Activated naive CD4-positive, alpha-beta T cell (primary cell): ENCODE measurements at places on chromosomes 16 and 17.

GRCh38 chr16:71230122-71230845, at the start of gene HYDIN:
Gene HYDIN (minus strand): TSS chr16:71230722. CDS start chr16:71186895, 43,827 bp downstream.
- DNase-seq: no peak

DNA sequence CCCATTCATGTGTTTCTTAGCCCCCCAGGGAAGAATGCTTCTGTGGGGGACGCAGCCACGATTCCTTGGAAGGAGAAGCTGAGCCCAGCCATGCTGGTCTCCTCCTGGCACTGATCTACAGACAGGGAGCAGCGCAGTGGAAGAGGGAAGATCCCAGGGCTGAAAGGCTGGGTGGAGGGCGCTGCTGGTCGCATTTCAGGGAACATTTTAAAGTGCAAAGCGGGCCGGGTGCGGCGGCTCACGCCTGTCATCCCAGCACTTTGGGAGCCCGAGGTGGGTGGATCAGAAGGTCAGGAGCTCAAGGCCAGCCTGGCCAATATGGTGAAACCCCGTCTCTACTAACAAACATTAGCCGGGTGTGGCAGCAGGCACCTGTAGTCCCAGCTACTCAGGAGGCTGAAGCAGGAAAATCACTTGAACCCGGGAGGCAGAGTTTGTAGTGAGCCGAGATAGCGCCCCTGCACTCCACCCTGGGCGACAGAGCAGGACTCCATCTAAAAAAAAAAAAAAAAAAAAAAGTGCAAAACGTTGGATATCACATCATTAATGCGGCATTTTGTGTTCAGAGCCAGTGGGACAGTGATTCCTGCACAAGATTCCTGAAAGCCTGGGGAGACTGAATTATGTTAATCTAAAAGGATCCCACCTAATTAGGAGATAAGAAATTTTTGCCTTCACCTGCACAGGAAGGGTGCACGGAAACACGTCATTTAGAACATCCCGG, 558 bp upstream of the CHMP6 start:
- no peak for DNase-seq

DNA sequence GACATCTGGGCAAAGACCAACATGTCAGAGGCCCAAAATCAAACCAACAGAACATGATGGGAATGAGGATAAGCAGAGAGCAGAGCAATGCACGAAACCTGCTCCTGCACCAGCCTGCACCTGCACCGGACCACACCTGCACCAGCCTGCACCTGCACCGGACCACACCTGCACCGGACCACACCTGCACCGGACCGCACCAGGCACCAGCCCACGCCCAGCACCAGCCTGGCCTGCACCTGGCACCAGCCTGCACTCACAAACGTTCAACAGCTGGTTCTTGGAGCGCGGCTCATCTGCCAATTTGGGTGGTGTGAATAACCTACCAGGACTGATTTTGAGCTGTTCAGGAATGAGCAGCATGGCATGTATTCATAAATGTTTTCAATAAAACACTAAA, 18.2 kb downstream of the CEP131 start:
- no peak for DNase-seq

DNA sequence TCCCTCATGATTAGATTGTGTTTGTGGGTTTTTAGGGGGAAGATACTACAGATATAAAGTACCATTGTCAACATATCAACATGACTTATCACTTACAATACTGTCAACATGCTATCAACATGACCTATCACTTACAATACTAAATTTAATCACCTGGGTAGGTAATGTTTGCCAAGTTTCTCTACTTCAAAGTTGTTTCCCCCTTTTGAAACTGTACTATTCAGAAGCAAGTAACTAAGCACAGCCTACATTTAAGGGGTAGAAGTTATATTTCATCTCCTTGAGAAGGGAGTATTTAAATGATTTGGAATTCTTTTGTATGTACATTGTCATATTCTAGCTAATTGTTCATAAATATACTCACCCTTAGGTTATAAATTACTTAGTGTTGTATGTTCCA, 68.7 kb downstream of the TRIM37 start:
- DNase-seq: no peak

- DNase-seq: no peak
These were observed 4.8 kb upstream of the PSMD3 start for GRCh38 chr17:39975801-39976200.

DNA sequence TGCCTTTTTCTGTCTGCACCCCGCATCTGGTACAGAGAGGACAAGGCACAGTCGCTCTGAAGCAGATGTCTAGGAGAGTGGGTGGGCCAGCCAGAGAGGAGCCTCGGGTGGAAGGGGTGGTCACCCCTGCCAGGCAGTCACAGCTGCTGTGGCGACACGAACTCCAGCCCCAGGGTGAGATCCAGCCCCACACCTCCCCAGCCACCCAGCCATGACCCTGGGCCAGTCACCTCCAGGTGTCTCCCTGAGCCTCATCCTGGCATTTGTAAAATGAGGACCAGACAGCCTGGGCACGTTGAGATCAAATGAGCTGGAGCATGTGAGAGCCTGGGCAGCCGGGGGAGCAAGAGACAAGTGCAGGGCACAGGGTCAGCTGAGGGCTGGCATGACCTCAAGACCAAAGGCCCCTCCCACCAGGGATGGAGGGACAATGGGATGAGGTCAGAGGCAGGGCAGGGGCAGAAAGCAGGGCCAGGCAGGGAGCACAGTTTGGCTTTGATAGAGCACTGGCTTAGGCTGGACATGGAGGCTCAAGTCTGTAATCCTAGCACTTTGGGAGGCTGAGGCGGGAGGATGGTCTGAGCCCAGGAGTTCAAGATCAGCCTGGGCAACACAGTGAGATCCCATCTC, 7.7 kb downstream of the ADAM11 start:
- no peak for DNase-seq

DNA sequence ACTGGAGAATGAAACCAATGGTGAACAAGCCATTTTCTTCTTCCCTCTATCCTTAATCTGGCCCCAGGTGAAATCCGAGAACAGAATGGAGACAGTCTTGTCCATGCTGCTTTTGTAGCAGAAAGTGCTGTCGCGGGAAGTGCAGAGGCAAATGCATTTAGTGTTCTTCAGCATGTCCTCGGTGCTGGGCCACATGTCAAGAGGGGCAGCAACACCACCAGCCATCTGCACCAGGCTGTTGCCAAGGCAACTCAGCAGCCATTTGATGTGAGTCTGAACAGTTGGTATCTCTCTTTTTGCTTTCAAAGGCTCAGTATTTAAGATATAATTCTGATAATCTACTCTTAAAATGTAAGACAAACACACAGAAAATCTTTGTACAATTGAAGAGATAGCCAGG, 18.7 kb downstream of the UQCRC2 start:
- DNase-seq: no peak
